ENCODE measurements at places on chromosomes 16 and 17. TPM values are rescaled to one million over a fixed set of nuclear protein-coding genes. Genes with fewer than 3 reads are reported as not detected.

CD68 gene
- polyA plus RNA-seq, result 38.3 TPM

MT1E gene
- polyA plus RNA-seq, result 191 TPM

HYDIN gene
- 1.8 TPM for polyA plus RNA-seq

GDE1 gene
- 54.7 TPM for polyA plus RNA-seq

Data from kidney (tissue), 22 donors.